Right renal pelvis (tissue), 4 donors: ENCODE measurements at places on chromosomes 1 and 21. TPM values are rescaled to one million over a fixed set of nuclear protein-coding genes. Genes with fewer than 3 reads are reported as not detected.

The TRAF3IP3 gene
- polyA plus RNA-seq: 1.2 TPM

The OPTC gene
- polyA plus RNA-seq: not detected

The EPHB2 gene
- 10.8 TPM for polyA plus RNA-seq

The SMPDL3B gene
- 12.4 TPM for polyA plus RNA-seq

The OPN3 gene
- polyA plus RNA-seq: 60.8 TPM

The NPHS2 gene
- polyA plus RNA-seq: 427 TPM

The OR10J4 gene
- polyA plus RNA-seq: not detected

The CD84 gene
- polyA plus RNA-seq: 1.6 TPM

The HAO2 gene
- 82.4 TPM for polyA plus RNA-seq

The AQP10 gene
- polyA plus RNA-seq: not detected

The SLC45A3 gene
- 10.1 TPM for polyA plus RNA-seq

The ACTL8 gene
- polyA plus RNA-seq: not detected

The TRPM2 gene
- polyA plus RNA-seq: 0.70 TPM

The WNT9A gene
- polyA plus RNA-seq: 1.0 TPM

The GBP6 gene
- polyA plus RNA-seq: not detected

The PTP4A2 gene
- 233 TPM for polyA plus RNA-seq

The C1orf94 gene
- polyA plus RNA-seq: not detected

The SLC16A4 gene
- 119 TPM for polyA plus RNA-seq

The ALDH9A1 gene
- polyA plus RNA-seq: 105 TPM

The DCST1 gene
- 0.27 TPM for polyA plus RNA-seq

The FAM167B gene
- polyA plus RNA-seq: 10.3 TPM

The MFAP2 gene
- 219 TPM for polyA plus RNA-seq

The CLDN8 gene
- polyA plus RNA-seq: 47.7 TPM

The CELA3B gene
- polyA plus RNA-seq: not detected

The WLS gene
- polyA plus RNA-seq: 172 TPM

The NHLH1 gene
- polyA plus RNA-seq: 0.08 TPM

The S100A6 gene
- 168 TPM for polyA plus RNA-seq

The CD1E gene
- not detected for polyA plus RNA-seq

The WNT4 gene
- polyA plus RNA-seq: 7.0 TPM

The HENMT1 gene
- polyA plus RNA-seq: 9.4 TPM

The GPR61 gene
- 0.91 TPM for polyA plus RNA-seq

The AZIN2 gene
- 4.9 TPM for polyA plus RNA-seq

The PI4KB gene
- 63.3 TPM for polyA plus RNA-seq

The FCRL1 gene
- polyA plus RNA-seq: 0.15 TPM

The ID3 gene
- polyA plus RNA-seq: 330 TPM

The TMEM79 gene
- 5.7 TPM for polyA plus RNA-seq

The SHISA4 gene
- polyA plus RNA-seq: 16.8 TPM

The CYP4A22 gene
- 7.8 TPM for polyA plus RNA-seq

The OR2M3 gene
- 0.03 TPM for polyA plus RNA-seq

The OR2L13 gene
- not detected for polyA plus RNA-seq

The AIRE gene
- polyA plus RNA-seq: 0.68 TPM

The BLACAT1 gene
- 2.9 TPM for polyA plus RNA-seq

The LAPTM5 gene
- 19.5 TPM for polyA plus RNA-seq
